Stimulated activated CD4-positive, alpha-beta T cell treated with anti-CD3 and anti-CD28 coated beads, TNF-alpha, amount 100 ng/mL, for 48 hours (primary cell): ENCODE measurements at places on chromosomes 13 and 19.

- DNase-seq, result no peak
These were observed 2.8 kb upstream of the KLF5 start for GRCh38 chr13:73055813-73056564.

GRCh38 chr19:21789466-21790085 lies 22.2 kb upstream of the ZNF100 start:
- DNase-seq, result no peak

GRCh38 chr13:46058268-46058667 lies 5.7 kb upstream of the ZC3H13 start:
- no peak for DNase-seq

DNA sequence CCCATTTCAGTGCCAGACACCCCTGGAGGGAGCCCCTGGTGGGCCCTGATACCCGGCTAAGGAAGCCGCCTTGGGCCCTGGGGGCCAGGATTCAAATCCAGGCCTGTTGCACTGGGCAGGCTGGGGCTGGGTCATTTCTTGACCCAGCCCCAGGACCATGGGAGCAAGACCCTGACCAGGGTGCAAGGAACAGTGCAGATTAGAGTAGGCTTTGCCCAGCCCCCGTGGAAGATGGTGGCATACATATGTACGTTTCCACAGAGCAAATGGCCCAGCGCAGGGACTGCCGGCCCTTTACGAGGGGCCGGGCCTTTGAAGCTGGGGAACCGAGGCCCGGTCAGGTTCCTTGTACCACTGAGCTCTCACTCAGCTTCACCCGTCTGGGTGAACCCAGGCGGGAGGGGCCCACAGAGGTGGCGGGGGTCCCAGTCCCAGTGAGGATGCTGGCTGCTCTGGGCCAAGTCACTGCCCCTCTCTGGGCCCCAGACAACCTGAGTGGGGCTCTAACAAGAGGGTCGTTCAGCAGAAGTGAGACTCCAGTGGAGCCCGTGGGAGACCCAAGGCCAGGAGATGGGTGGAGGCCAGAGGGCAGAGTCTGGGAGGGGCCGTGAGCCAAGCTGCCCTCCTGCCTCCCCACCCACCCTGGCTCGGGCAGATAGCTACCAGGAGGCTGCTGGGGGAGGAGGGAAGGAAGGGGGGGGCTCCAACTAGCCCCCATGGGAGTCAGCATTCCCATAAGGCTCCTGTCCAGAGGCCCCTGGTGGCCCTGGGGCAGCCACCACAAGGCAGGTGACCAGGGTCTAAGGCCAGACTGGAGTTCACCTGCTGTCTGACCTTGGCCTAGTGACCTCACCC lies 2.7 kb downstream of the MKNK2 start:
- no peak for DNase-seq

- no peak for DNase-seq
These were observed 58.3 kb upstream of the MCF2L start for GRCh38 chr13:112910616-112911280.

DNA sequence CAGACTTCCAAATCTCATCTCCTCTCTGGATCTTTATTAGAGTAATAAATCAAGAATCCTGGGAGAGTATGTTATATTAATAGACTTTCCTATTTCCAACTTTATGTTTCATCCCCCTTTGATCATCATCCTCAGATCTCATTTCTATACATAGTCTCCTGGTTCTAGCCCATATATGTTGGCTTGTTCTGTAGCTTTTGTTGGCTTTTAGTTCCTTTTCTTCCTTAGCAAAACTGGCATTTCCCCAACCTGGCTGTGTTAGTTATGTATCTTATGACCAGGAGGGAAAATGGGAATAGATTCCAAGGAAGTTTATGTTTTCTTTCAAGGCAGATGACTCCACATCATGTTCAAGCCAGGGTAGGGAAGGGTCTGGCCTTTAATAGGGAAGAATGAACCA lies 2464.5 kb downstream of the PCDH9 start:
- DNase-seq, result no peak

GRCh38 chr19:6693056-6693471 lies 23.1 kb upstream of the TNFSF14 start:
- no peak for DNase-seq

- DNase-seq, result no peak
These were observed 21.8 kb downstream of the MTRF1 start for GRCh38 chr13:41241626-41242025.

DNA sequence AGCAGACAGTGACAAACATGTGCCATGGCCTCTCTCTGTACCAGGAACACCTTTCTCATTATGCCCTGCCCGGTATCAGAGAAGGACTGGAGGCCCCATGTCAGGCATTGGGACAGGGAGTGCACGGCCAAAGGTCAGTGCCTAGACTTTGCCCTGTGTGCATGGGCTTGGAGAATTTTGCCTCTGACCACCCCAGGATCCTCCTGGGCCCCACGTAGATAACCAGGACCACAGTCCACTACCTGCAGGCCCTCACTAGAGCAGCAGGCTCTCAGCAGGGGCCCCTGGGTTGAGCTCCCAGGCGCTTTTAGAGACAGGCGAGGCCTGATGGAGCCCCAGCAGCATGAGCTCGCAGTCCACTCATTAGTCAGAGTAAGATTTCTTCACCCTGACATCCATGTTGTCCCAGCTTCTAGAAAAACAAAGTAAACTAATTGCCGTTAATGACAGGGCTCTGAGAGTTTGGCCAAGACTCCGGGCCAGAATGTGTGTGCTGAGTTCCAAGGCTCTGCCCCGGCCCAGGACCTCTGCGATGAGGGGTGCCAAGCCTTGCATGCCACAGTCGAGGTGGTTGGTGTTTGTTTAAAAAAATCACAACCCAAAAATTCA lies 42.7 kb downstream of the CAPN12 start:
- no peak for DNase-seq

DNA sequence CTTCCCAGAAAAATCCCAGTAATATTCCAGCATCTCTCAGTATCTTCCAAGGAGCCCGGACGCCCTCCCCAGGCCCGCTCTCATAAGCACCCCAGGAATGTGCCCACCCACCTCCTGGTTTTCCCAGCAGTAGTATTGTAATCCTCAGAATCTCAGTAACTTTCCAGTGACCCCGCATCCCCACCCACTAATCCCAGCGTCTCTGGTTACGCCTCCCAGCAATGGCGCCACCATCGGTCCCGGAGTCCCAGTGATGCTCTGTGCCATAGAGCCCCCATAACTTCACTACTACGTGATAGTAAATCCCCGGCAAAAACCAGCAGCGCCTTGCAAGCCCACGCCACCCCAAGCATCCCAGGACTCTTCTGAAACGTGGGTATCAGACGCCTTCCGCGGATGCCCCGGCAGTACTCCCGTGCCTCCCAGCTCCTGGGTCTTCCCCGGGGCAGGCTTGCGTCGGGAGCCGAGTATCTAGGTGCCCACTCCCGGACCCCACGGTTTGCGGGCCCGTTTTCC lies 928 bp upstream of the PNPLA6 start:
- no peak for DNase-seq

- DNase-seq, result no peak
These were observed 30.1 kb upstream of the PEPD start for GRCh38 chr19:33551676-33552075.

GRCh38 chr13:95479731-95480130 lies 72.8 kb upstream of the CLDN10 start:
- DNase-seq, result no peak

- DNase-seq, result no peak
These were observed 2.2 kb downstream of the TJP3 start for GRCh38 chr19:3710265-3710812.

DNA sequence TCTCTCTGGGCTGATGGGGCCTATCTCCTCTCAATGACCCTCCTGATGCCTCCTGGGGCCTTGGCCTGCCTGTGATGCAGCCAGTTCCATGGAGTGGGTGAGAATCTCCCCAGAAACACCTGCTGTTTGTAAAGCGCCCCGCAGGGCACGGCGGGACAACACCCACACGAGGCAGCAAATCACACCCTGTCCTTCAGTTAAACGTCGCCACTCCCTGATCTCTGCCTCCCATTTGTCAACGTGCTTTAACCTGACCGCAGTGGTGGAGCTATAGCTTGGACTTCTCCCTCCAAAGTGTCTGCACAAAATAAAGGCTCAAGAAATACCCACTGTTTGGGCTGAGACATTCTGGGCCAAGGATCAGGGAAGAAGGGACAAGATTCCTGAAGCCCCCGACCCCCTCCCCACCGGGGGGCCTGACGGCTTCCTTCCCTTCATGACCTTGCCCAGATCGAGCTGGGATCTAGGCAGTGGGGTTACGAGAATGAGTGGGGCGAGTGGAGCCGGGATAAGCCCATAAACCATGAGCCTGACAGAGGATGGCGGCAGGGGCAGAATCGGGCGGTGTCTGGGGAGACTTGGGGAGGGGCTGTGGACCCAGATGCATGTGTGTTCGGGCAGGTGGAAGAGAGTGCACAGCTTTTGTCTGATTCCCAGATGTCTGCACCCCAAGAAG lies 8.0 kb downstream of the MYDGF start:
- no peak for DNase-seq
